ENCODE measurements at places on chromosomes 12 and 14.

GRCh38 chr12:85147331-85147730, 111.2 kb downstream of the LRRIQ1 start:
- DNase-seq: no peak

DNA sequence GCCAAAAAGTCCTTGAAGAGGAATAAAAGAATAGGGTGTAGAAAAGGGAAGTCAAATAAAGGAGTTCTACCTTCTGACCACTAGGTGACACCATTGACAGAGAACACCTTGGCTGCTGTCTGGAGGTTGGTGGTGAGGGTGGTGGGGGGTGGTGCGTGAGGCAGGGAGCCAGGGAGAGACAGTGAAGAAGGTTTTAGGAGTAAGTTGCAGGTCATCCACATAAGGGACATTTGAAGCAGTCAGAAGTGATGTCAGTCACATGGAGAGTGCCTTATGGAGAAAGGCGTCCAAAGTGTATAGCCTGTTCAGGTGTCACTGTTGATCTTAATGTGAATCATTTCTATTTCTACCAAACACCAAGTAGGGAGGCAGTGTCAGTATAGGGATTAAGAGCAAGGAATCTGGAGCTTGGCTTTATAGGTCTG, 279.3 kb upstream of the DDHD1 start:
- DNase-seq: no peak

- DNase-seq: no peak
These were observed 912.4 kb downstream of the VRK1 start for GRCh38 chr14:97709552-97709951.

DNA sequence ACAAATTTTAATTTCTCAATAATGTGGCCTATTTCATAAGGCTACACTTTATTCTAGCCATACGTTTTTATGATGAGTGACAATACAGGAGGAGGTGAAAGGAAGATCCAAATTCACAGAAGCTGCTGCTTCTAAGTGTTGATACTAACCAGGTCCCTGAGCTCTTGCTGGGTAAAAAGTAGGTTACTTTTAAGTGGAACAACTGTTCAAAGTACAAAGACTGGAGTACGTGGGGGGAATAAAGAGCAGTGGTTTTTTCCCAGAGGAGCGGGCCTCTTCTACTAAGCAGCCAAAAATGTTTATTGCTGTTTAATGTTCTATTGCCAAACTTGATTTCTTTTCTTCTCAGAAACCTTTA, 301.8 kb downstream of the AEBP2 start:
- no peak for DNase-seq

- no peak for DNase-seq
These were observed 85.5 kb upstream of the HECTD1 start for GRCh38 chr14:31292937-31293616.

DNA sequence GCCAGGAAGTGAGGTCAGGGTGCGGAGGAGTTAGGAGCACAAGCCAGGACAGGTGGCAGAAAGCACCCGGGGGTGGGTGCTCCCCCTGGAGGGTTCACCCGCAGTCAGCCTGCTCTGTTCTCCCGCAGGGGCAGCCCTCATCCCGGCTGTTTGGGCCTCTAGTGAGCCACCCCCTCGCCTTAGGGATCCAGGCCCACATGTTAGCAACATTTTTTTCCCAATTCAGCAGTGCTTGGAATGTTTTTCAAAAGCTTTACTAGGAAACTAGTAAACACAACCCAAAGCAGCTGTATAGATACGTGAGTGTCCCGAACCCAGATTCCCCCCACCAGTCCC, 28.5 kb upstream of the NXPH4 start:
- no peak for DNase-seq

DNA sequence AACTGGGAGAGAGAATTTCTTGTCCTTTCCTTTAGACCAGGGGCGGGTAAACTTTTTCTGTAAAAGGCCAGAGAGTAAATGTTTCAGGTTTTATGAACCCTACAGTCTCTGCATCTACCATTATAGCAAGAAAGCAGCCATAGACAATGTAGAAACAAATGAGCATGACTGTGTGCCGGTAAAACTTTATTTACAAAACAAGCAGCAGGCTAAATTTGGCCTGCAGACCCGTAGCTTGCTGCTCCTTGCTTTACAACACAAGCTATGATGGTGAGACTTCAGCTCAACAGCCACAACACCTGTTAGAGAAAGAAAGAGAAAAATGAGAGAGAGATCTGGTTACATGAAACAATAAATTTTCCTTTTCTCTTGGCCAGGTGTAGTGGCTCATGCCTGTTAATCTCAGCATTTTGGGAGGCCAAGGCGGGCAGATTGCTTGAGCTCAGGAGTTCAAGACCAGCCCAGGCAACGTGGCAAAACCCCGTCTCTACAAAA, 4.2 kb upstream of the CDC42BPB start:
- no peak for DNase-seq

DNA sequence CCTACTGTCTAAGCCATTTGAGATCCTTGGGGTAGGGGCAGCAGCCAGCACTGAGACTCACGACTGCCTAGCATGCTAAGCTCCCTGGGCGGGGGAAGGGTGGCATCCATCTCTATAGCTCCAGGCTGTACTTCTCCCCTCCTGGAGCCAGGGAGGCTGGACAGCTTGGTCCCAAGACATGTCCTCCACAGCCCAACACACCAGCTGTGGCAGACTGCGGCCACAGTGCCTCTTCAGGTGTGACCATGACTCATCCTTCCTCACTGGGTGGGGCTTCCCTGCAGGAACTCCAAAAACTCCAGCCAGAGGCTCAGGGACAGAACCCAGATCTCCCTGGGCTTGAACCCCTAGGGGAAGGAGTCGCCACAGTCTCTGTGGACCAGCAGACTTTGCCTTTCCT, 193.9 kb downstream of the GPHN start:
- no peak for DNase-seq

GRCh38 chr14:104928391-104929133, 3.9 kb downstream of the PLD4 start:
- DNase-seq: no peak

DNA sequence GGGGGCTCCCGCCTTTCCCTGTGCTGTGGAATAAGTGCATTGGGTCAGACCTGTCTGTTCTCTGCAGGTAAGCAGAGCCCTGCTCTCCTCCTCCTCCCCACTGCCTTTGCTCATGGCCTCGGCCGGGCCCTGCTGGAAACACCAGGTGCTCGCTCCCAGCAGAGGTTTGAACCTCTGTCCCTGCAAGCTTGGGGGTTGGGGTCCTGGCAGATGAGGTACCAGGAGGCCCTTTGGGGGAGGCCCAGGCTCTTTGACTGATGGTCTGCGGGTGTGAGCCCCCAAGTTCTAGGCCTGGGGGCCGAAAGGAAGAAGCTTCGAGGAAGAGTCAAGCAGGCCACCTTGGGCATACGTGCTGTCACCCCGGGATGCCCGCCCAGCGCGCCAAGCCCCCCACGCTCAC, 22.1 kb upstream of the CEP170B start:
- DNase-seq: no peak

- DNase-seq: no peak
These were observed 33.7 kb downstream of the FGFR1OP2 start for GRCh38 chr12:26971963-26972362.

DNA sequence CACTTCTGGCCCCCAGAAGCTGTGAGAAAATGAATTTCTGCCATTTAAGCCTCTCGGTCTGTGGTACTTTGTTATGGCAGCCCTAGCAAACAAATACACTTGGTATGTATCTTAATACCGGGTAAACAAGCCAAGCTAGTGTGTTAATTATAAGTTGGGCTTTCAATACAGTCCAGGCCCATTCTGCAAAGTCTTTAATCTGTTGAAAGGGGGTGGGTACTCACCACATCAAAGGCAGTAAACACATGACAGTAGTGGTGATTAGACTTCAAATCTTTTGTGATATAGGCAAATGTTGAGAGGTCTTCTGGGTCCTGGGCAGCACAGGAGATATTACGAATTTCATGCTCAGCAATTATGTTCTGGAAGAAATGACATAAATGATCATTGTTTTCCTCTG, 127.7 kb downstream of the APAF1 start:
- DNase-seq: no peak

DNA sequence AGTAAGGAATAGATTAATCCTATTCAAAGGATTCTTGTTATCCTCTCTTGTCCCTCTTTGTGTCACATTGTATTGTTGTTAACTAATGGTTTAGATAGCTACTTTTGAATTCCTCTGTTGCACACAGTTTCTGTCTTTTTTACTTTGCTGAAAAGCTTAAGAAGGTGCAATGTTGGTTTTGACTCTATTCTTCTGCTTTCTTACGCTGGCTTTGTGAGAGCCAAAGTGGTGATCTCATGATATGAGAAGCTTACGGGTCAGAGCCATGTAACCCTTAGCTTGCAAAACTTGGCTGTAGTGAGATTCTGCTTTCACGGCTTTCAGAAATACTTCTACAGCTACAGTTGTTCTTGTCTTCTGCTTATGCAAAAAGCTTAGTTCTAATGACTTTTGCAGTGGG, 239.7 kb downstream of the TRHDE start:
- DNase-seq: no peak

DNA sequence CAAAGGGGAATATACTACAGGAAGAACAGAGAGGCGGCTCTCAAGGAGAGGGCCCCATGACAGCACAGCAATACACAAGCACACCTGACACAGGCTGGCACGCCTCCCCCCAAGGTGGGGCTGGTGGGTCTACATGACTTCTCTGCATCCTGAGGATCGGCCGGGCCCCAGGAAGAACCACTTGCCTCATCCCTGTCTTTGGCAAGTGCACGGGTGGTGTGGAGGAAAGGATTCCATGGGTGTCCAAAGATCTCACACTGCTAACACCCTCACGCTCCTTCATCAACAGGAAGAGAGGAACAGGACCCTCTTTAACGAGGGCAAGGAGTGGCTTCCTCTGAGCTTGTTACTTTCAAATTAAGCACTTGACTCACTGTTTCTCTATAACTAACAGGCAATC, 7.3 kb downstream of the VAMP1 start:
- no peak for DNase-seq

DNA sequence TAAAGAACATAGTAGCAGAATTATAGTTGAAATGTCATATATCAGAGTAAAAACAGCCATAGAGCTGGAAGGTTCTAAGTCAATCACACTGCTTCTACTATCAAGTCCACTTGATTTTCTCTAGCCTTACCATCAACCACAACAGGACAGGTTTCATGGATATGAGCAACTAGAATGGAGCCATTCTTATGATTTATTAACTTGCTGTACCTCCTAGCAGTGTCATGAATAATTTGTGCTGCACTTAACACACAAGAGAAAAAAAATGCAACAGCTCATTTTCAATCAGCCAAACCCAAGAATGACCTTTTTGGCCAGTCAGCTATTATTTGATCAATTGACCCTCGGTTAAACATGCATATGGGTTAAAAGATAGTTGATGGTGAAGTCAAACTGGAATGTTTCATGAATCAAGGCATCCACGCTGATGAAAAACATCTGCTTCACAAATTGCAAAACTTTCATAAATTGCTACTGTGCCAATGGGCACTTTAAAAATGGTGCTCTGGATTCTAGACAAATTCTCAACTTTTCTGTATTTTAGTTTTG, 55.4 kb upstream of the CCDC198 start:
- DNase-seq: no peak

DNA sequence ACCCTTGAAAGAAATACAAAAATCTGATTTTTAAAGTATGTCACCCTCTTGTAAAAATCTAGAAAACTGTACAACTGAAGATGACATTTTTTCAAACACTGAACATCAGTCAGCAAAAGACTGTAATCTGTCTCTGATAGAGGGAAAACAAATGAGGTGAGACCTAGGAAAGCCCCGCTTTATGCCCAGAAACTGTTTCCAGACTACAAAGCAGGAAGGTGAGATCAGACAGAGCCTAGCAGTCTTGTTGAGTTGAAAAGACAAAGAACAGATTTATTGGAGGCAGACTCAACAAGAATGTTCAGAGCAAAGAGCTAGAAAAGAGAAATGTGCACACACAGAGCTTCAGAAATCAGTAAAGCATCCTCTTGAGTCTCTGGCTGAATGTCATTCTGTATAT, 873.6 kb downstream of the LRFN5 start:
- DNase-seq: no peak

DNA sequence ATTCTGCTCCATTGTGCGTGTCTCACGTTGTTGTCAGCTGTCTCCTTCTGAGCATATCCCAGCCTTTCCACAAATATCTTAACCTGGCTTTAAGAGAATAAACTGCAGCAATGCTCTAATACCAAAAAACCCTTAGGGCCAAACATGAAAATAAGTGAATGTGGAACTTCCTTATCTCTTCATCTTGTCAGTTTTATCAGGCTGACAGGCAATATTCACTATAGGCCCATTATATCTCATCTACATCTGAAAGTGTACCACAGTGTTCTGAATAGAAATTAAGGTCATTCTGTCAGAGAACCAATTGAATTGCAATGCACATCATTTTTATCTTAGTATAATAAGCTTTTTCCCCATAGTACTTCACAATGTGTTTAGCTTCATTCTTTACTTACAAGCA, 933.1 kb upstream of the FBXO33 start:
- no peak for DNase-seq

- DNase-seq: no peak
These were observed 41.0 kb downstream of the TRAF3 start for GRCh38 chr14:102817942-102818940.

GRCh38 chr12:96729886-96730285, 177.2 kb upstream of the NEDD1 start:
- no peak for DNase-seq

GRCh38 chr12:107593713-107594381, 91.8 kb upstream of the PWP1 start:
- no peak for DNase-seq

GRCh38 chr14:100665511-100666032, 61.1 kb upstream of the DLK1 start:
- DNase-seq: no peak

GRCh38 chr14:87207756-87208155, 785.2 kb downstream of the GALC start:
- no peak for DNase-seq

DNA sequence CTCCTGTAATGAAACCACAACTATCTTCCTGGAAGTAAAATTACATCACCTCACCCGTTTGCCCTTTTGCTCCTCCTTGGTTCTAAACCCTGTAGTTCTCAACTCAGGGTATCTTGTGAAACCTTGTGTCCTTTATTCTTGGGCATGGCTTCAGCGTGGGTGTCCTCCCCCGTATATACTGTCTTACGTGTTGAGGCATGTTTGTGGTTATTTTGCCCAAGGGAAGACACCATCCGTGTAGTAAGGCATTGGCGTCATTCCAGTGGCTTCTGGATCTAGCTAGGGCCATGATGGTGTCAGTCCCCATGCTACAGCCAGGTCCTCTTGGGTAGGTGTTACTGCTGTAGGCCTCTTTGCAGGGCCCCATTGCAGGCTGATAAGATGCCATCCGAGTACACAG, 115.4 kb downstream of the ZFP36L1 start:
- DNase-seq: no peak

DNA sequence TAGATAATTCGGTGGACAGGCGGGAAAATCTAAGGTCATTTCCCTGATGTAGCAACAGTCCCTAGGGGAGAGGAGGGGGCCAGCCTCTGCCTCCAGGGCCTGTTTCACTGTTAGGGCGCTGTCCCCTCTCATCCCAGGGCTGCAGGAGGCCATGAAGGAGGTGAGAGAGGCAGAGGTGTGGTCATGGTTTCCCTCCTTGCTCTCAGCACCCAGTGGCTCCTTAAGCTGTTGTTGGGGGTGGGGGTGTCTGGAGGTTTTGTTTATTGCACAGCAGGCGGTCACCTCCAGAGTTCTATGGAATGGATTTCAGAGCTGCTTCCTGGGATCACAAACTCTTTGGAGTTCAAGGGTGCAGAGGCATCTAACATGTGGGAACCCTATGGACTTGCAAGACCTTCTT, 212.5 kb upstream of the RTL1 start:
- DNase-seq: no peak

GRCh38 chr12:15996254-15996653, 85.1 kb downstream of the DERA start:
- no peak for DNase-seq

- no peak for DNase-seq
These were observed 41.2 kb upstream of the MED13L start for GRCh38 chr12:116318576-116319232.

All from HS-5 (cell line).